Right renal pelvis (tissue), 4 donors: ENCODE measurements at places on chromosomes 2 and 18.

- no peak for DNase-seq
Measured at GRCh38 chr2:144370937-144371584, 148.9 kb downstream of the ZEB2 start.

- DNase-seq, result no peak
Measured at GRCh38 chr2:98461498-98462049, 16.9 kb downstream of the INPP4A start.

GRCh38 chr18:72063001-72063400 lies 481.1 kb downstream of the CBLN2 start:
- DNase-seq, result no peak

DNA sequence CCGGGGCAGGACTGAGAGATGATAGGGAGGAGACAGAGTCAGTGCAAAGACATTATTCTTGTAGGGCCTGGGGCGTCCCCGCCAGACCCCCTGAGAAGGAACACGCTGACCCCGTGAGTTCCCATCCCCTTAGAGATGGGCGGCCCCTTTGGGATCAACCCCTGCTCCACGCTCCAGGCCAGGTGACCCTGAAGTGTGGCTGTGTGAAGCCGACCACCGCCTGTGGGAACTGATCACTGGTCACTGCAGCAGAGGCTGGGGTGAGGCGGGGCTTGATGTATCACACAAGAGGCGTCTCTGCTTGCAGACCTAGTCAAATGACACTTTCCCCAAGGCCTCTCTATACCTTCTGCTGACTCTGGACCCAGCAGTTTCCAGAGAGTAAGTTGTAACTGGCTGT lies 157.4 kb upstream of the TWIST2 start:
- DNase-seq, result no peak

DNA sequence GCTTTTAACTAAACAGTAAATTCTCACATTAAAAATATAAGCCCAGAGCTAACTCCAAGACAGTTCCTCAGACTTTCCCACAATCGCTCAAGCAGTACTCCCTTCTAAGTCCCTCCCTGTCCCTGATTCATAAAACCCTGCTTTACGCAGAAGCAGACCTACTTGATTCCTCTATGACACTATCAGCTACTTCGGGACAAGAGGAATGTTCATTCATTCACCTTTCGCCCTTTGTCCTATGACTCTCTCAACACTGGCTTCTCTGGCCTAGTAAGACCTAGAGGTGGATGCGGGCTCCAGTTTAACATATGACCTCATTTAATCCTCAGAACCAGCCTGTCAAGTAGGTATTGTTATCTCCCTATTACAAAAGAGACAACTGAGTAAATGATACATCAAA lies 10.2 kb downstream of the LPIN2 start:
- no peak for DNase-seq

- DNase-seq, result peak; percentile 23
Measured at GRCh38 chr18:54647176-54647575, 56.1 kb downstream of the DYNAP start.

DNA sequence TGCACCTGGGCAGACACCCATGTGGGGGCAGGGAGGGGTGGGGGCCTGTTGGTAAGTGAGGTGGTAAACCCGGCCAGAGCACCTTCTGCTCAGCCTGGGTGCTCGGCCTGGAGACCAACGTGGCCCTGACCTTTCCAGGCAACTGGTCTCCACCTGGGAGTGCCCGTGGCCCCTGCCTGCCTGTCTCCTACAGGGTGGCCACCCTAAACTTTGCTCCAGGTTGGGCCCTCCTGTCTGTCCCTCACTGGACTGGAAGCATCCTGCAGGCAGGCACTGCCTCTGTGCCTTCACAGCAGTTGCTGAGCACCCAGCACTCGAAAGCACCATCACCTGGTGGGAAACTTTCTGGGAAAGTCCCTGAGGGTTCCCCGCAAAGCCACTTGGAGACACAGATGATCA lies 171.3 kb downstream of the TWIST2 start:
- no peak for DNase-seq

DNA sequence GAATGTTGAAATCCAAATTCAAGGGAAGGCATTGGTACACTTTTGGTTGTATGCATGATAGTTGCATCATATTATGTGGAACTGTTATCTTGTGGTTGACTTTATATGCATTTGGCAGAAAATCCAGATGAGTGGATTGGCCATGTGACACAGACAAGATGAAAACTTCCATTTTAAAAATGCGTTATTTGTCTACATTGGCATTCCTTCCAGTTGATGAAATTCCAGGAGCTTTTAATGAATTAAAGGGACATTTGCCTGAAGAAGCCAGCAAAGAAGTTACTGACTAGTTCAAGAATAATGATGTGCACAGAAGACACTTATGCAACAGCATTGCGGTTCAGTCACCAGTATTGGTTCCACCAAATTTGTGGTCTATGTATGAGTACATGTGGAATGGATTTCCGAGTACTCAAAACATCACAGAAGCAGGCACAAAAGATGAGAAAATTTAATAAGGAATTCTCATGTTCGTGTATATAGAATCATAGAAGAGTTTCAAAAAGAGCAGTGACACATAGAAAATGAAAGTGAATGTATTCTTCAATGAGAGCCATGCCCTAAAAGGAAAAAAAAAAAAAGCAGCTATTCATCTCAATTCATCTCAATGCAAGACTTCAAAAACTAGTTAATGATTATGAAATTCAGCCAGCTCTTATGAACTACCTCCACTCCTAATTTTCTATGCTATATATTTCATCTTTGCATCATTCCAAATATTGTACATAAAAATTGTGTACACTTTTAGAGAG lies 232.1 kb downstream of the RBM43 start:
- no peak for DNase-seq
